ENCODE measurements at places on chromosomes 7 and 10.

GRCh38 chr10:504121-504611 lies 185.3 kb downstream of the DIP2C start:
- no peak for DNase-seq

- no peak for DNase-seq
Measured at GRCh38 chr7:42587806-42588205, 324.1 kb downstream of the C7orf25 start.

DNA sequence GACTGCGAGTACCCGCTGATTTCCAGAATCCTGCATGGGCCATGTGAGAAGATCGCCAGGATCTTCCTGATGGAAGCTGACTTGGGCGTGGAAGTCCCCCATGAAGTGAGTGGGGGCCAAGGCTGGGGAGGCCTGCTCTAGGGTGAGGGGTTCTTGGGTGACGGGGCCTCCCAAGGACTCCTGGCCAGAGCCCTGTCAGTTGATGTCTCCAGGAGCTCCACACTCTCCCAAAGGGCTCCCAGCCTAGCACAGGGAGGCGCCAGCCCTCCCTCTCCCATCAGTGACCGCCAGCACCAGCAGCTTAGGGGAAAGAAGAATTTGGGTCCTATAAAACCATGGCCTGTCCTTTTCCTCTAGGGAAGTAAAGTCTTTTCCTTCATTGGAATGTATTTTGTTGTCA lies 9.8 kb upstream of the ZNF22 start:
- DNase-seq = no peak

GRCh38 chr10:2918489-2918888 lies 148.9 kb upstream of the PFKP start:
- DNase-seq = no peak

GRCh38 chr7:42618651-42619360 lies 293.1 kb downstream of the C7orf25 start:
- DNase-seq = no peak

- DNase-seq = no peak
Measured at GRCh38 chr7:15914611-15915010, 228.1 kb upstream of the MEOX2 start.

GRCh38 chr7:93945756-93946535 lies 24.4 kb downstream of the GNG11 start:
- DNase-seq = no peak

- DNase-seq = peak; percentile 38
Measured at GRCh38 chr10:6401558-6402348, 178.3 kb downstream of the PRKCQ start.

- no peak for DNase-seq
Measured at GRCh38 chr10:116669080-116669479, 48.3 kb downstream of the PNLIPRP2 start.

GRCh38 chr7:151243408-151244195 lies 4.9 kb downstream of the SMARCD3 start:
- DNase-seq = peak; percentile 44

DNA sequence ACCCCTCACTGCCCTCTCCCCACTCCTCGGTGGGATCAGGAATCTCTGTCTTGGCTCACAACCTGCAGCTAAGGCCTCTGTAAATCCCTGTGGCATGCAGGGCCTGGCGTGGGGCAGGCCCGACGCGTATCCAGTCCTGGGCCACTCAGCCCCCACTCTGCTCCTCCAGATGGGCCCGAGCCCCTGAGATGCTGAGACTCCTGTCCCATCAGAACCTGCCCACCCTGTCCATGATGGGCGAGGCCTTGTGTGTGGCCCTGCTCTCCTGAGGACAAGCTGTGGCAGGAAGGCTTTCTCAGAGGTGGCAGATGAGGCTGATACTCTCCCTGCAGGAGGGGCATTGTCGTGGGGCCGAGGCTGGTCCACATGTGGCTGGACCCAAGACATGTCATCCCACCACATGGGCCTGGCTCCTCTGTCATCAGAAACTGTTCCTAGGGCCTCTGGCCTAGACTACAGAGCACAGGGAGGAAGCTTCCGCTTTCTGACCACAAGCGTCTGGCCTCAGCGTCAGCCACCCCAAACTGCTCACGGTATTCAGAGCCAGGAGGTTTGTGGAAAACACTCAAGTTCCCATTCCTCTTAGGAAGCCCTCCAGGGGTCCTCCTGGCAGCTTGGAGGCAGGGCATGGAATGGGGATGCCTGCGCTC lies 6.0 kb downstream of the ALOX5 start:
- no peak for DNase-seq
